ENCODE measurements at places on chromosomes 11 and 22. TPM values are rescaled to one million over a fixed set of nuclear protein-coding genes. Genes with fewer than 3 reads are reported as not detected.

DNA sequence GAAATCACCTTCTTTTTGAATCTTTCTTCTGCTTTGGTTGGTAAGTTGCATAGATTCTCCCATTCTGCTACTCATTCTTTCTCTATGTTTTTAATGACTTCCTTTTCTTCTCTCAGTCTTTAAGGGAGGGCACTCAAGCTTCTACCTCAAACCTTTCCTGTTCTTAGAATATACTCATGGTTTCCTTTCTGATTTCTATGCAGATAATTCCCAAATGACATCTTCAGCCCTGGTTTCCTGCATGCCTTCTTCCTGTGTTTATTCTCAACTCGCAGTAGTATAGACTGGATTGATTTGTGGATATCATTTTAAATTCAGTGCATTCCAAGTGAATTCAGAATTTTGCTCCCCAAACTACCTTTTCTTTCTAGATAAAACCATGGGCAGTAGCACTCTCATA lies 803.6 kb downstream of the METTL15 start:
- H3K27me3 ChIP-seq: no peaks in the 10 kb centered on the region
- no peak overlapping the region for H3K4me3 ChIP-seq
- H3K4me1 ChIP-seq: no peaks in the 10 kb centered on the region
- DNase-seq: no peak
- H3K27ac ChIP-seq: no peak overlapping the region
- H3K36me3 ChIP-seq: no peaks in the 10 kb centered on the region

Gene ZW10
- total RNA-seq: 15.2 TPM

- H3K4me3 ChIP-seq: no peak overlapping the region
- no peak overlapping the region for H3K27ac ChIP-seq
- no peak for DNase-seq
- peaks cover 1% of the 10 kb centered on the region for H3K27me3 ChIP-seq
- no peaks in the 10 kb centered on the region for H3K4me1 ChIP-seq
- H3K36me3 ChIP-seq: no peaks in the 10 kb centered on the region
These were observed 120.4 kb downstream of the CCDC34 start for GRCh38 chr11:27242591-27242990.

Gene SORL1
- 49.3 TPM for total RNA-seq

DNA sequence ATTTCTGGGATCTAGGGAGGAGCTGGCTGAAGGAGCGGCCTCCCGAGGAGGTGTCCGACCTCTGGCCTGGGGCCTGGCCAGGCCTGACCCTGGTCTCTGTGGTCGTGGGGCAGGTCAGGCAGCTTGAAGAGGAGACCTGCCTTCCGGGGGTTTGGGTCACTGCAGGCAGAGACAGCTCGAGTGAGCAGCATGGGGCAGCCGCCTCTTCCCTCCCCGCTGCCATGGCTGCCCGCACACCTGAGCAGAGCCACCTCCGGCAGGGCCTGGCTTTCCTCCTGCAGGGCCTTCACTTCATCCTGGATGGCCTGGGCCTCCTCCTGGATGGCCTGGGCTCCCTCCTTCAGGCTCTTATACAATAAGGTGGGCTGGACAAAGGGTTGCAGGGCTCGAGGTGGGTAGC lies 8.0 kb upstream of the NAALADL1 start:
- no peaks in the 10 kb centered on the region for H3K27me3 ChIP-seq
- H3K4me3 ChIP-seq: no peak overlapping the region
- H3K27ac ChIP-seq: no peak overlapping the region
- H3K4me1 ChIP-seq: no peaks in the 10 kb centered on the region
- no peak for DNase-seq

DNA sequence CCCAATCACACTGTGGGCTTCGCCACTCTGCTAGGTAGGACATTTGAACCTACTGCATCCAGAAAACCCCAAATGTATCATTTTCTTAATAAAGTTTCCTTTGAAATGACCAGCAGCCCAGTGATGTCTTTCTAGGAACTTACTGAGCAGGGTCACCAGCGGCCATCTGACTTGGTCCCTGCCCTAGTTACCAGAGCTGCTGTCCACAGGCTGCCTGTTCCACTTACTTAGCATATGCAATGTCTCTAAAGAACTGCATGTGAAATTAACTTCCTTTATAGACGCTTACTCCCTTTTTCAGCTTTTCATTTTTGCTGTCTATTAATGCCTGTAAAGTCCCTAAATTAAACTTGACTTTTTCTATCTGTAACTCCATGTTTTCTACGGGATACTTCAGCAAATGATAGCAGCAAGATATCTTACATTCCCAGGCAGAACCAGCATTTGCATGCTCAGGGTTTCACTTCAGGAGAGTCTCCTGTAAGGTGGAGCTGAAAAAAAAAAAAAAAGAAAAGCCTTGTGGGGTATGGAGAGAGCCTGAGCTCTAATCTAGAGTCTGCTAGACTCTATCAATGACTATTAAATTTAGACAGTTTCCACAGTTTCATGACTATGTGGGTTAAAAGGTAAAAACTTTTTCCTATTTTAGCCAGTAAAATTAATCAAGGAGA lies 125.0 kb downstream of the FAT3 start:
- H3K27ac ChIP-seq: no peak overlapping the region
- no peak for DNase-seq
- H3K27me3 ChIP-seq: no peaks in the 10 kb centered on the region
- no peaks in the 10 kb centered on the region for H3K36me3 ChIP-seq
- H3K4me1 ChIP-seq: no peaks in the 10 kb centered on the region

DNA sequence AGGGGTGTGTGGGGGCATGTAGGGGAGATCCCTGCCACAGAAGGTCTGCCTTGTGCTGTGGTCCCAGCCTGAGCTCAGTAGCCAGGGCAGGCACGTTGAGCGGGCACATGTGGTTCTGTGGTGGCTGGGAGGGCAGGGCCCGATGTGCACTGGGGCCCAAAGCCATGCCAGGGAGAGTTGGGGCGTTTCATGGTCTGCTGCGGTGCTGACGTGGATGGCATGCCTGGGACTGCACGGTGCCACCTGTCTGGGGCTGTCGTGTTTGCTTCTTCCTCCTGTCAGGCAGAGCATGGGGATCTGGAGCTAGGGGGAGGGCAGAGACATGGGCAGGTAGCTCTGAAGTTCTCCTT lies 19.3 kb downstream of the PPIL2 start:
- peaks cover 10% of the 10 kb centered on the region for H3K4me1 ChIP-seq
- H3K4me3 ChIP-seq: no peak overlapping the region
- DNase-seq: no peak
- peaks cover 14% of the 10 kb centered on the region for H3K36me3 ChIP-seq
- no peaks in the 10 kb centered on the region for H3K27me3 ChIP-seq

DNA sequence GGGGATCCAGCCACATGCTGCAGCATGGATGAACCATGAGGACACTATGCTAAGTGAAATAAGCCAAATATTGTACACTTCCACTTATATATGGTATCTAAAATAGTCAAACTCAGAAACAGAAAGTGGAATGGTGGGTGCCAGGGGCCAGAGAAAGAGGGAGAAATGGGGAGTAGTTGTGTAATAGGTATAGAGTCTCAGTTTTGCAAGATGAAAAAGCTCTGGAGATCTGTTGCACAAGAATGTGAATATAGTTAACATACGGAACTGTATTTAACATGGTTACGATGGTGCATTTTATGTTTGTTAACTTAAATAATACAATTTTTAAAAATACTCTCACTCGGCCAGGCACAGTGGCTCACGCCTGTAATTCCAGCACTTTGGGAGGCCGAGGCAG lies 21.2 kb downstream of the GDPD5 start:
- DNase-seq: no peak
- peaks cover 54% of the 10 kb centered on the region for H3K4me1 ChIP-seq
- H3K27me3 ChIP-seq: no peaks in the 10 kb centered on the region
- H3K27ac ChIP-seq: no peak overlapping the region
